Fibroblast of upper back skin (primary cell): ENCODE measurements at places on chromosomes 13 and 19.

- DNase-seq: no peak
These were observed 129.1 kb downstream of the TM9SF2 start for GRCh38 chr13:99630269-99630898.

DNA sequence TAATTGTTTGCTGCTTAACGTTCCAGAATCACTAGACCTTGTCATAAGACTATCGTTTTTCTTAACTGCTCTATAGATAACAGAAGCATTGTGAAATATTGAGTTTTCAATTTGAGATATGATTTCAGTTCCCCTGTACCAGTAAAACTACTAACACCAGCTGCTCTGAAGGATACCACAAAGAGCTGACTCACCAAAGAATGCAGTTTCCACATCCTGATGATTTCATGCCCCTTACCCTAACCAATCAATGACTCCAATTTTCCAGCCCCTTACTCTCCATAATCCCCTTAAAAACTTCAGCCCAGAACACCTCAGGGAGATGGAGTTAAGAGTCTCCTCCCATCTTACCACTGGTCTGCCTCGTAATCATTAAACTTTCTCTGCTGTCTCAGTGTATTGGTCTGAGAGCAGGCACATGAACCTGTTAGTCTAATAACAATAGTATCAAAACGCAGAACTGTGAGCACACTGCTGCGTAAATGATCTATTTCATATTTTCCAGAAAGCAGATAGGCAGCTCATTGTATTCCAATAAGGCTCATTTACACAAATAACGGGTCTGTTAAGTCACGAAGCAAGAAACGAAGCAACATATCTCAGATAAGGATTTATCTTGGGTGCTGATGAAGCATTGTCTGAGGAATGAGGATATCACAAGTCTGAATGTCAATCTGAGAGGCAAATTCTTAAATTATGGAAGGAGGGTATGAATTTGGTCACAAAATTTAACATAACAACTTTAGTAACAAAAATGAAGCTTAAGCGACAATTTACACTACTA is 14.1 kb upstream of the CCNA1 start:
- peak; percentile 76 for DNase-seq

- DNase-seq: peak; percentile 89
These were observed 1.2 kb upstream of the DCT start for GRCh38 chr13:94480672-94481145.

- DNase-seq: no peak
These were observed 287.5 kb downstream of the ATP8A2 start for GRCh38 chr13:25659091-25659795.

- DNase-seq: no peak
These were observed 8.2 kb upstream of the ZNF431 start for GRCh38 chr19:21133633-21134032.

GRCh38 chr13:41985788-41986508 is 25.0 kb upstream of the VWA8 start:
- DNase-seq: peak; percentile 65

- peak; percentile 10 for DNase-seq
These were observed 47.8 kb upstream of the KPNA3 start for GRCh38 chr13:49840266-49840665.

DNA sequence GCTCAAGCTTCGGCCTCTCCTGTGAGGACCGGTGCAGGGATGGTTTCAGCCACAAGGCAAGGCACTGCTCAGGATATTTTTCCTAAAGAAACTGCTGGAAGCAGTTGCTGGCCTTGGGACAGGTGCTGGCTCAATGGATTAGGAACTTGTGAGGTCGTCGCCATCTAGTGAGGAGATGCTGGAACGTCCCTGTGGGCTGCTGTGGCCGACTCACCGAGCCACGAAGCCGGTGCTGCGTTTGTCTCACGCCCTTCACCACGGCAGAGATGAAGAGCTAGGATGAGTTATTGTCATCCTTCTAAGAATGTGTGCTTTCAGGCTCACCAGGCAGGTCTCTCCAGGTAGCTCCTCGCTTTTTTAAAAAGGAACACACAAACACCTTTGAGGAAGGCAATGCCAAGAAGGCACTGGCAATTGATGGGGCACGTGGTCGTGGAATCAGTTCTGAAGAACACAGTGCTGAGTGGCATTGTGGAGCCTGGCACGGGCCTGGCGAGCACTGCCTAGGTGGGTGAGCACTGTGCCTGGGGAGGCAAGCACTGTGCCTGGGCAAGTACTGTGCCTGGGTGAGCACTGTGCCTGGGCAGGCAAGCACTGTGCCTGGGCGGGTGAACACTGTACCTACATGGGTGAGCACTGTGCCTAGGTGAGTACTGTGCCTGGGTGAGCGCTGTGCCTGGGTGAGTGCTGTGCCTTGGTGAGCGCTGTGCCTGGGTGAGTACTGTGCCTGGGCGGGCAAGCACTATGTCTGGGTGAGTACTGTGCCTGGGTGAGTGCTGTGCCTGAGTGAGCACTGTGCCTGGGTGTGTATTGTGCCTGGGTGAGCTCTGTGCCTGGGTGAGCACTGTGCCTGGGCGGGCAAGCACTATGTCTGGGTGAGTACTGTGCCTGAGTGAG is 140.4 kb downstream of the TEX29 start:
- peak; percentile 41 for DNase-seq

DNA sequence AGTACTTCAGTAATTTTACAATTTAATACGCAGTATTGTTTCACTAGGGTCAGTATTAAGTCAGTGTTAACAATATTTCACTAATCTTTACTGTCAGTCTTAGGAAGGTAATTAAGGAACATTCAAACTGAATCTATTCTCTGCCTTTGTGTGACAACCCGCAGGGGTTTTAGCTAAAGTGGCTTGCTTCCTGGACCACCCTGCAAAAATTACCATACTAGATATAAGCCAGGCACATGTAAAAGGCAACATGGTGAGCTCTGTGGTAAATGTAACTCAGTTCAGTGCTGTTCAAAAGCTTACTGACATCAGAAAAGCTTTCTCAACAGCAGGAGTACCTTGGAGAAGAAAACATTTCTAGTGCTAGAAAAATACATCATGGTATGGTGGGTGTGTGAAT is 116.7 kb downstream of the FREM2 start:
- DNase-seq: no peak

DNA sequence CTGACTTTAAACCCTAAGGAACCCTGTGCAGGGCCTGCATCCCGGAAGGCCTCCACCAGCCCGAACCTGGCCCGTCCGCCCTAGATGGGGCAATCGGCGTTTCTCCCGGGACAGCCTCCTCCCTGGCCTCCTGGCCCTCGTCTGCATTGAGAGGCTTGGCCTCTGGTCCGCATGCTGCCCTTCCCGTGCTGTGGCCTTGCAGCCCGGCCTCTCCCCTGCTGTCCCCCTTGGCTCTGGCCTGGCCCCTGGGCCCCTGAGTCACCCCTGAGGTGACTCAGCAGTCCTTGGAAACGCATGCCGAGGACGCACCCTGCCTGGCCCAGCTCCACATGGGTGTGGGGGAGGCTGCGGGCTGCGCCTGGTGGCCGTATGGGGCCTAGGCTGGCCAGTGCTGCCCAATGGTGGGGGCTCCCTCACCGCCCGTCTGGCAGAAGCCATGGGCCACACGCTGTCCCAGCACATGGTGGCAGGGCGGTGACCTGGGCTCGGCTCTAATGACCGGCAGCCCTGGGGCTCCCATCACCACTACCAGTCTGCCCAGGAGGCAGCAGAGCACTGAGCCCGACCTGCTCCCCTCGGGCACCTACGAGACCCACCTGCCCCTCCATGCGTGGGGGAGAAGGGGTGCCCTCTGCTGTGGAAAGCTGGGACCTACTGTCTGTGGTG is 25.7 kb downstream of the SH3GL1 start:
- peak; percentile 72 for DNase-seq

- no peak for DNase-seq
These were observed 15.2 kb upstream of the SLC10A2 start for GRCh38 chr13:103081435-103081834.

DNA sequence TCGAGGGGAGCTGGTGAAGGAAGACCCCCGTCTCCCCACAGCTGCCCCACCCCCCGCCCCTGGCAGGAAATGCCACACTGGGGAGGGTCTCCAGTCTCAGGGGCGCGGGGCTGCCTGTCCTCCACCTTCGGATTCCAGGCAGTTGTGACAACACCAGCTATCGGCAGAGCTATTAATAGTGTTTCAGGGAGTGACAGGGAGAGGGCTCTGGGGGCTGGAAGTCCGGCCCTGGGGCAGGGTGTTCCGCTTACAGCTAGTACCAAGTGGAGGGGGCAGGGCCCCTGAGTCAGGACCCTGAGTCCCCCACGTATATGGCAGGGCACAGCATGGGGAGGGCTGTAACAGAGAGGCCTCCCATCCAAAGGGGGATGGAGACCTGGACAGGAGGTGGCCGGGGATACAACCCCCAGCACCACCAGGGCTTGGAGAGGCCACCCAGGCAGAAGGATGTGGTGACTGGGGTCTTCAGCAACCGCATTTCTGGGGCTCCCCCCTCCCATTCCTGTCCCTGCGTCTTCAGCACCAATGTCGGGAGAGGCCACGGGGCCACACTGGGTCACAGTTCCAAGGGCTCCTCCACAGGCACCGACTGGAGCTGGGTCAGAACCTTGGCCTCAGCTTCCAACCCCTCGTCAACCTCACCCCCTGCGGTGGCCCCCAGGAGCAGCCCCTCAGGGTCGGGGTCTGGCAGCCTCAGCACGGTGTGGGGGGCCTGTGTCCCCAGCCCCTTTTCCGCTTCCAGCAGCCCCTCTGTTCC is 3.9 kb downstream of the SIX5 start:
- no peak for DNase-seq

GRCh38 chr19:3479177-3479833 is 1.0 kb downstream of the SMIM24 start:
- no peak for DNase-seq

- no peak for DNase-seq
These were observed 684.4 kb upstream of the PCDH9 start for GRCh38 chr13:67914535-67914934.

DNA sequence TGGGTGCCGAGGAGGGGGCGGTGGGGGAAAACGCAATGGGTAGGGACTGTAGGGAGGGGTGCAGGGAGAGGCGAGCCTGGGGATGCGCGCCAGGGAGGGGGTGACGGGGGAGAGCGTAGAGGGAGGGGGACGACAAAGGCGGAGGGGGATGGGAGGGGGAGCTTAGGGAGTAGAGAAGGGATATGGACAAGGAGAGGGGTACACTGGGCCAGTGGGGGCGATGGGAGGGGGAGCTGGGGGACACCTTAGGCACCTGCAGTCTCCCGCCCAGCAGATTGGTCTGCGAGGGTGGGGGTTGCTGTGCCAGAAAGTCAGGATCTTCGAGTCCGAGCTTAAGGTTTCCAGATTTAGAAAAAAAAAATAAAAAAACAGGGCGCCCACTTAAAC is 15.7 kb downstream of the CCDC124 start:
- no peak for DNase-seq

DNA sequence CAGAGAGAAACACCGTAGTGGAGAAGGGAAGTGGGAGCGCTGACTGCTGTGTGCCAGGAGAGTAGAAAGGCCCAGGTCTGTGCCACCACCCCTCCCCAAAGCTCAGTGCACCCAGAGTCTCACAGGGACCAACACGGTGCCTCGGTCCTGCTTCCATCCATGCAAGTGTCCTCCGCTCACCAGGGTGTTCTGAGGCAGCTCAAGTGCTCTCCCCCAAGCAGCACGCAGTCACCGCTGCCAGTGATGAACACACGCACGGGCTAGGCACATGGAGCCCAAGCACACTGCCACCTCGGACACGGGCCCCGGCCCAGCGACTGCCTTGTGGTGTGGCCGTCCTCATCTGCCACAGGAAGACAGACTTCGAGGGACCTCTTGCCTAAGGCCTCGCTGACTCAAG is 10.5 kb downstream of the POP4 start:
- DNase-seq: no peak

GRCh38 chr13:96546463-96546862 is 447.8 kb downstream of the OXGR1 start:
- no peak for DNase-seq

GRCh38 chr13:61078976-61079770 is 336.5 kb downstream of the PCDH20 start:
- DNase-seq: no peak

DNA sequence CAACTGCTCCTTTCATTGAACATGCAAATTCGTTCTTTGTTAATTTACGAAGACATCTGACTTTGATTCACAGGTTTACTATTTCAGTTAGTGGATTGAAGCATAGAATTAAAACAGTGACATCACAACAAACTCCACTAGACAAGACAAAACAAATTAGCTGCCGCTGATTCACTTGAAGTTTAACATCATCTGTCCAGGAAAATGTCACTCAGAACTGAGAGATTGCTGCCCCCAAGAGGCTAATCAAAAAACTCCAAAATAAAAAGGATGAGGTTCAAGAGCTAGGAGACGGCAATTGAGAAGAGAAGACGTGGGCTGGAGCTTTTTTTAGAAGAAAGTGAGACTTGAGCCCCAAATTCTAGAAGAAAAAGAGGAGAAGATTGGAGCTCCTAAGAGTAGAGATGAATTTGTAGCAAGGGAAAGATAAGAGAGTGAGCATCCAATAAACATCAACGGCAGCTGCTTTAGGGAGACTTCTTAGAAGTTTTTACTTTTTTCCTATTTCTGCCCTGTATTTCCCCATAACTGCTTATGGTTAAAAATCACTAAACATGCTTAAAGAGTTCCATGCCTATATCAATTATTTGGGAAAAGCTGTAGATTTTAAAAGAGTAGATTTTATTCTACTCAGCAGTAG is 40.8 kb upstream of the TPP2 start:
- peak; percentile 45 for DNase-seq

GRCh38 chr19:40813182-40813581 is 14.2 kb downstream of the EGLN2 start:
- peak; percentile 24 for DNase-seq

GRCh38 chr13:86846501-86846900 is 824.7 kb upstream of the SLITRK5 start:
- no peak for DNase-seq

- DNase-seq: no peak
These were observed 1701.3 kb upstream of the PRR20A start for GRCh38 chr13:55439450-55439849.

GRCh38 chr19:15170345-15170744 is 30.4 kb downstream of the NOTCH3 start:
- no peak for DNase-seq
